ENCODE measurements at places on chromosomes 4 and X.
A peak's percentile ranks its signal among the peaks of the same experiment; 100 is the strongest.

DNA sequence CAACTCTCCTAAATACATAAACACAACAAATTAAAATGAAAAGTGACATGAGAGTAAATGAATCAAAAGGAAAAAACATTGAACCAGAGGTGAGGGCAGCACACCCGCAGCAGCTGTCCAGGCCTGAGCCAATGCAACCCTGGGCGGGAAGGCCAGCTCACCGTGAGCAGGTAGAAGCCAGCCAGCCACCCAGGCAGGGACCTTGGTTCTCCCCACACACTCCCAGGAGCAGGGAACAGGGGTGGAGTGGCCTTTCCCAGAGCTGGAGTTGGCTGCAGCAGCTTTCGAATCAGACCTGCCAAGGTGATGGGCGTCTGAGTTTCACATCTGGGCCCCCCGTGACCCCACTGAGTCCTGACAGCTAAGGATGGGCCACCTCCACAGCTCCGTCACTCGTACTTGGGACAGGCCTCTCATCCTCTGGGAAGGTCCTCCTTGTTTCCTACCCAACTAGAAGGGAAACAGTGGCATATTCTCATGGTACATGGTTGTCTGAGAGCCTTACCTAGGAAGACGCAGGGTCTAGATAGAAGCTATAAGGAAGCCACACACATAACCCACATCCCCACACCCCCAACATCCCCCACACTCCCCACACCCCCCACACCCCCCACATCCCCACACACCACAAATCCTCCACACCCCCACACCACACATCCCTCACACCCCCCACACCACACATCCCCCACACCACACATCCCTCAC is 172.2 kb downstream of the DCLK2 start:
- no peak for DNase-seq

DNA sequence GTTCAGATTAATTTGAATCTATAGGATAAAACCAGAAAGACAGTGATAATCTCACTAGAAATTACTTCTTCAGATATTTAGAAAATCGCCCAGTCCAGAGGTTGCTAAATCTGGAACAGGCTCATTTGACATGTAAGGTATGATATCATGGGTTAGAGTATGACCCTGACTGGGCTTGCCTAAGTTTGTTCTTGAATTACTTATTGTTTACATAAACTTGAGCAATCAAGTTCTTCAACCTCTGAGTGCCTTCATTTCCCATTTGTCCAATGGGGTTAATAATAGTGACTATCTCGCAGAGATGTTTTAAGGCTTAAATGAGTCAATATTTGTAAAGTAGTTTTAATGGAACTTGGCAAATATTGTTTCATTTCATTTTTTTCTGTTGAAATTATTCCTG is 1947.6 kb upstream of the IGFBP7 start:
- DNase-seq: no peak

GRCh38 chr4:63563288-63564014 is 845.8 kb downstream of the TECRL start:
- DNase-seq: no peak

- peak; percentile 9 for DNase-seq
Measured at GRCh38 chr4:101258883-101259282, 88.4 kb downstream of the PPP3CA start.

- DNase-seq: no peak
Measured at GRCh38 chrX:151920101-151920500, 7.4 kb downstream of the MAGEA4 start.

DNA sequence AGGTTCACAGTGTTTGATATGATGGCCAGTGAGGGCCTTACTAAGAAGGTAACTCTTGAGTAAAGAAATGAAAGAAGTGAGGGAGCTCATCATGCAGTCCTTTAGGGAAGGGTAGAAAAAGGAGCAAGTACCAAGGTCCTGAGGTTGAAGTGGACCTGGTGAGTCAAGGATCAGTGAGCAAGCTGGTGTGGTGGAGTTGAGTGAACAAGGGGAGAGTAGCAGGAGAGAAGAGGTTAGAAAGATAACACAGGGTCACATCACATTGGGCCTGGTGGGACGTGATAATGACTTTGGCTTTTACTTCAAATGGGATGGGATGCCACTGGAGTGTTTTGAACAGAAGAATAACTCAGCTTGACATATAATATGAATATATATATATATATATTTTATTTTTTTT is 44.7 kb downstream of the OSTC start:
- no peak for DNase-seq

GRCh38 chr4:26985873-26986272 is 125.2 kb downstream of the STIM2 start:
- peak; percentile 77 for DNase-seq

- DNase-seq: no peak
Measured at GRCh38 chrX:45300638-45301037, 100.0 kb upstream of the DIPK2B start.

- DNase-seq: no peak
Measured at GRCh38 chrX:38287674-38288073, 39.6 kb downstream of the RPGR start.

Data from CD8-positive, alpha-beta T cell (primary cell).